ENCODE measurements at places on chromosomes 3 and 15.

DNA sequence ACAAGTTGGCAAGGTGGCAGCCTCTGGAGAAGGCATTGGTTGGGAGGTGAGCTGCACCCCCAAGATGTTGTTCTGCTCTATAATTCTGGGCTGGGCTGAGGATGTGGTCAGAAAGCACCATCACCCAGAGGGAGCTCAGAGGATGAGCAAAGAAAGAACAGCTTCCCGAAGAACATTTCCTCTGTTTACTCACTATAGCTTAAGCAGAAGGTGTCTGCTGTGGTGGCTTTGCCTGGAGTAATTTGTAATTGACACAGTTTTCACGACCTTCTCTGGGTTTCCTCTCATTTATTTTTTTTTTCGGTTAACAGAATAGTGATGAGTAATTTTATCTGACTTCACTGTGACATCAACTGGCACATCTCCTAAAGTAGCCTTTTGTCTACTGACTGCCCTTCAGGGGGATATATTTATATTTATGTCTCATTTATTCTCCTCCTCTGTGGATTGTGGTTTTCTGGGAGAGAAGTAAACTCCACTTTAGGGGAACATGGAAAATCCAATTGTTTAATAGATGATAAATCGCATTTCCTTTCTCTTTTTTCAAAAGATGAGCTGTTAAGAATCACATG is 49.5 kb upstream of the ABHD17C start:
- no peak for DNase-seq

GRCh38 chr3:49699281-49699979 is 10.1 kb downstream of the RNF123 start:
- DNase-seq = peak; percentile 31

DNA sequence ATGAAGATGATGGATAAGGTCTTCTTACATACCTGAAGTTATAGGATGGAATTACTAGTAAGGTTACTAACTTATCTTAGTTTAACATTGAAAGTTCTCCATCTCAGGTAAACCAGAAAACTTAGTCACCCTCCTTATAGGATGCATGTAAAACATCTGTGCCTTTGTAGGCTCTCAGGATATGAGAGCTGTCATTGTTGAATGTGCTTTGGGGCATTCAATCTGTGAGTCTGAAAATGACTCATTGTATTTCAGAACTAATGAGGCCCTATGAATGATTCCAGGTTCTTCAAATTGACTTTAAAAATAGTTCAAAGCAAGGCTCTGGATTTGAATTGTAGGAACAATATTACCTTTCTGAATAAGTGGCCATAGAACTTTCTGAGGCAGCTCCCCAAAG is 237.7 kb upstream of the AZI2 start:
- no peak for DNase-seq

- DNase-seq = no peak
Observed at GRCh38 chr3:16614033-16615031, 9.1 kb upstream of the DAZL start.

DNA sequence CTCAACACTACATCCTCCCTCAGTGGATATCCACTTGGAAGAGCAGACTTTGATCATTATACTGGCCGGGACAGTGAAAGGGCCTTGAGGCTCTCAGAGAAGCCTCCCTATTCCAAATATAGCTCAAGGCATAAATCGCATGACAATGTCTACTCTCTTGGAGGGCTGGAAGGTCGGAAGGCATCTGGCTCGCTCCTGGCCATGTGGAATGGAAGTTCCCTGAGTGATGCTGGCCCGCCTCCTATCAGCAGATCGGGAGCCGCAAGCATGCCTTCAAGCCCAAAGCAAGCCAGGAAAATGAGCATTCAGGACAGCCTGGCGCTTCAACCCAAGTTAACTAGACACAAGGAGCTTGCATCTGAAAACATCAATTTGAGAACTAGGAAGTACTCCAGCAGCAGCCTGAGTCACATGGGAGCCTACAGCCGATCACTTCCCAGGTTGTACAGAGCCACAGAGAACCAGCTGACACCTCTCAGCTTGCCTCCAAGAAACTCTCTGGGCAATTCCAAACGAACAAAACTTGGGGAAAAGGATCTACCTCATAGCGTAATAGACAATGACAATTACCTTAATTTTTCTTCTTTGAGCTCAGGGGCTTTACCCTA is 25.4 kb downstream of the PHLDB2 start:
- DNase-seq = no peak

GRCh38 chr15:58469432-58470353 is 37.9 kb downstream of the LIPC start:
- no peak for DNase-seq

- no peak for DNase-seq
Observed at GRCh38 chr3:128710816-128711433, 15.1 kb upstream of the RAB7A start.

GRCh38 chr3:143970773-143971358 is 757 bp upstream of the DIPK2A start:
- DNase-seq = no peak
